Gastrocnemius medialis (tissue), 4 donors: ENCODE measurements at places on chromosomes 7 and 10.

DNA sequence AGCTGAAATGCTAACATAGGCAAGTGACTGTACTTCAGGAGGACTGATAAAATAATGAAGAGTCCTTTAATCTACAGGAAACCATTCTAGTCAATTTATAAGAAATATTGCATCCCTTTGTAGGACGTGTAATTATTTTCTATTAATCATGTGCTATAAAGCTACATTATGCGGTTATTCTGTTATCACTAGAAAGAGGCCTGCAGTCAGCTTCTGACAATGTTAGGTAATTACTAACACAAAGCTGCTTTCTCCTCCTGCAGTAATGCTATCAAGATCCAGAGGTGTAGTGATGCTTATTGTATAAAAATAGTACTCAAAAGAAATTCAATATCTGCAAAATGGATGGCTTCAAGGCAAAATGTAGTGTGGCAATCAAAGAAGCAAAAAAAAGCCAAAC, 191.1 kb downstream of the SKAP2 start:
- no peak for DNase-seq

DNA sequence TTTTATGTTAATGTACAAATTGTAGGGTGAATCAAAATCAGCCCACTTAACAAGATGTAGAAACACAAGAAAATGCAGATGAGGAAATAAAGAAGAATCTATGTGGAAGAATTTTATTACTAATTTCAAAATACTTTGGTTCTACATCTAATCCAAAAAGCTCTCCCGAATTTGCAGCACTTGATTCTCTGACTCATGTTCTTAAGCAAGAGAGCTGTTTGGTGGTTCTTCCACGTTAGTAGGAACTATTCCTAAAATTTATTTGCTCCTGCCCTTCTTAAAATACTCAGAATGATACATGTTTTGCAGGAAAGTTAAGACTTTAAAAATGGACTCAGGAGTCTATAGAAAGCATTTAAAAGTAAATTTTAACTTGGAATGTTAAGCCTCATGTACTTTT, 91.8 kb downstream of the ZMYND11 start:
- no peak for DNase-seq

DNA sequence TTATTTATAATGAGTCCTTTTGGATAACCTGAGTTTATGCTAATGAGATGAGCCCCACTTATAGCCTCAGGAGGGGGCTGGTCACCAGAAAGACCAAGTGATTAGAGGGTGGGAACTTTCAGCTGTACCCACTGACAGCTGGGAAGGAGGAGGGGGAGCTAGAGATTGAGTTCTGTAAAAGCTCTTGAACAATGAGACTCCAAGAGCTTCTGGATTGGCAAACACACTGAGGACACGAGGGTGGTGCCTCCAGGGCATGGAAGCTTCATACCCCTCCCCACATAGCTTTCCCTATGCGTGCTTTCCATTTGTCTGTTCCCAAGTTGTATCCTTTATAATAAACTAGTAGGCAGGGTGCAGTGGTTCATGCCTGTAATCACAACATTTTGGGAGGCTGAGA, 20.3 kb downstream of the MRPS24 start:
- DNase-seq, result no peak

GRCh38 chr7:6175645-6176044, 96.8 kb downstream of the CYTH3 start:
- peak; percentile 79 for DNase-seq

- no peak for DNase-seq
Measured at GRCh38 chr10:100656454-100656853, 88.9 kb upstream of the PAX2 start.

DNA sequence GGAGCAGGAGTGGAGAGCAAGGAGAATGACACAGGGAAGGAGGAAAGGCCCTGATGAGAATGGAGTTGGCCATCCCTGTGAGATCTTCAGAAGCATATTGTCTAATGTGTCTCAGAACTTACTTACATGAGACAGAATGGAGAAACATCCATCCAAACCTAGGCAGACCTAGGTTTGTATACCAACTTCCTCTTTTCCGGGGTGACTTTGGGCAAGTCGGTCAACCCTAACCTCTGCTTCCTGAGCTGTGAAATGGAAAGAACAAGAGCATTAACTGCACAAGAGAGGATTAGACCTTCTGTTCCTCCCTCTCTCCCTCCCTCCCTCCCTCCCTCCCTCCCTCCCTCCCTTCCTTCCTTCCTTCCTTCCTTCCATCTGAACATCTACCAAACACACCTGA, 4.5 kb downstream of the GHRHR start:
- DNase-seq, result no peak

- no peak for DNase-seq
Measured at GRCh38 chr10:110901954-110902819, 16.8 kb downstream of the BBIP1 start.

- DNase-seq, result no peak
Measured at GRCh38 chr7:76310102-76310957, 7.9 kb downstream of the HSPB1 start.

GRCh38 chr7:133253519-133253875, 619 bp downstream of the EXOC4 start:
- DNase-seq, result peak; percentile 18

DNA sequence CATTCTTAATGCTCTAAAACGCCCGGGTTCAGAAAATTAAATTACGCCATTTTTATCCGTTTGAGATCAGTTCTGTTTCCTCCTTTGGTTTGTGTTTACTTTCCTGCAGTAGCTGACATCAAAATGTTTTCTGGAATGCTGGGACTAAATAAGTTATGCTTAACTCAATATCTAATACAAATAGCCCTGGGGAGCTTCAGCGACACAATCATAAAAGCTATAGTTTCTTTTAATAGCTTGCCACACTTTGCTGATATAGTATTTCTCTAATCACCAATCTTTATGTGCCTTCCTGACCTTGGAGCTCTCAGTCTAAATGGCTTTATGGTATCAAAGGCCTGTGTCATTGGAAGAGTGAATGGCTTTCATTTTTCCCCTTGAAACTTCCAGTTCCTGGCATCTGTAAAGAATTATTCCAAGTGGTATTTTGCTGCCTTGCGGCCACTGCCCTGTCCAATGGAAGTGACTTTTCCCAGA, 202.7 kb downstream of the HDAC9 start:
- DNase-seq, result no peak

DNA sequence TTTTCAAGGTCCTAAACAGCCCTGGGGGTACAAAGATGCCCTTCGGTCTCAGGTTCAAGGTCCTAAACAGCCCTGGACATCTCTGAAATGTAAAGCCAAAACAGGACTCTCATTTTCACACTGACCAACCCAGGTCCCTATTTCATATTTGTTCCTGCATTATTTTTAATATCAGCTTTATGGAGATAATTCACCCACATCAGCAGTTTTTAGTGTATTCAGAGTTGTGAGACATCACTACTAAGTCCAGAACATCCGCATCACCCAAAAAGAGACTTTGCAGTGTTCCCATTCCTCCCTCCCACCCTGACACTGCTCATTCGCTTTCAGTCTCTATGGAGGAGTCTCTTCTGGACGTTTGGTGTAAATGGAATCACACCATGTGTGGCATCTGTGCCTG, 420.2 kb downstream of the PTPRN2 start:
- DNase-seq, result no peak

DNA sequence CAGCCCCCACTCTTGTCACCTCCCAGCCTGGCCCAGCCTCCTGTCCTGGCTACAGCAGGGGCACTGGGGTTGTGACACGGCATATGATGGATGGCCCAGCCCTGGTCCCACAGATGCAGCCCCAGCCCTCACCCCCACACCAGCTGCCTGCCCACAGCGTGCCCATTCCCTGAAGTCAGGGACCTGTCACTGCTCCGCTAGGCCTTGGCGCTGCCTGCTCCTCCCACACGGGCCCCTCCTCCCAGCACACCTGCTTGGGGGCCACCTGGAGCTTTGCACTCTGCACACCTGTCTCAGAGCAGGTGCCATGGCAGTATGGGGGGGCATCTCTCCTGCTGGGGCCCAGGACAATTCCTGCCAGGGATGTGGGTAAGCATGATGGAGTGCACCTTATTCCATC, 3.5 kb downstream of the GCK start:
- DNase-seq, result no peak

- no peak for DNase-seq
Measured at GRCh38 chr10:126438407-126438783, 50.1 kb upstream of the ADAM12 start.

- no peak for DNase-seq
Measured at GRCh38 chr7:86301301-86301700, 342.4 kb upstream of the GRM3 start.

- no peak for DNase-seq
Measured at GRCh38 chr7:91355695-91356435, 91.6 kb downstream of the FZD1 start.

GRCh38 chr7:121798896-121799295, 74.1 kb upstream of the PTPRZ1 start:
- DNase-seq, result no peak

DNA sequence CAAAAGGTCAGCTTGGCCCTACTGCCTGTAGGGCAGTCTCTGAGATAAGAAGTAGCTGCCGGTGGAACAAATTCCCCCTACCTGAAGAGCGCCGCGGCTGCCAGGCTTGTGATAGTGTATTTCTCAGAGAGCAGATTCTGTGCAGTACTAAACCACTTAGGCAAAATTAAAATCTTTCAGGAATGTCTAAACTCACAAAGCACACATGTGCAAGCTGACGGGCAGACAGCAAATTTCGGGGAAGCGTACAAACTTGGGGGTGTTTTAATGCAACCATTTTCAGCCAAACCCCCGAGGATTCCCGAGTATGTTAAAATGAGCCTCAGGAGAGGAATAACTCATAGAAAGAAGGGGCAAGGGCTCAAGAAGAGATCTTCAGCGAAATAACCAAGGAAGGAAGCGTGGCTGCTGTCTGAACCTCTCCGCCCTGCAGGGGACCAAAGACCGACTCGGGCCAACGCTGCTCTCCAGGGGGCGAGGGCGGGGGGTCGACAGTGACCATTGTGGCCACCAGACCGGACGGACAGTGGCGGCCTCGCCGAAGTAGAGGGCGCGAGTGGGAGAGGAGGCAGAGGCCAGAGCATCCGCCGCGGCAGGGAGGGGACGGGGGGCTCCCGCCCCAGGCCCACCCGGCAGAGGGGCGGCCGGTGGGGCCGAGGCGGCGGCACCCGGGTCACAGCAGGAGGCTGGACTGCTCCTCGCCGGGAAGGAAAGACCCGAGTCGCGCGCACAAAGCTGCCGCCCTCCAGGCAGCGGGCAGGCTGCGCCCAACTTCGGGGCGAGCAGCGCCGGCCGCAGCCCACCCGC, 819 bp downstream of the HYCC1 start:
- DNase-seq, result no peak

GRCh38 chr10:102322914-102323313, 72.6 kb upstream of the NFKB2 start:
- DNase-seq, result no peak

- no peak for DNase-seq
Measured at GRCh38 chr10:42640610-42641229, 2.4 kb upstream of the ZNF33B start.

GRCh38 chr7:24026351-24026750, 257.6 kb upstream of the NPY start:
- no peak for DNase-seq

- no peak for DNase-seq
Measured at GRCh38 chr10:5447611-5448071, 35.3 kb downstream of the NET1 start.
